ENCODE measurements at places on chromosomes 5 and 9.
A peak's percentile ranks its signal among the peaks of the same experiment; 100 is the strongest.

DNA sequence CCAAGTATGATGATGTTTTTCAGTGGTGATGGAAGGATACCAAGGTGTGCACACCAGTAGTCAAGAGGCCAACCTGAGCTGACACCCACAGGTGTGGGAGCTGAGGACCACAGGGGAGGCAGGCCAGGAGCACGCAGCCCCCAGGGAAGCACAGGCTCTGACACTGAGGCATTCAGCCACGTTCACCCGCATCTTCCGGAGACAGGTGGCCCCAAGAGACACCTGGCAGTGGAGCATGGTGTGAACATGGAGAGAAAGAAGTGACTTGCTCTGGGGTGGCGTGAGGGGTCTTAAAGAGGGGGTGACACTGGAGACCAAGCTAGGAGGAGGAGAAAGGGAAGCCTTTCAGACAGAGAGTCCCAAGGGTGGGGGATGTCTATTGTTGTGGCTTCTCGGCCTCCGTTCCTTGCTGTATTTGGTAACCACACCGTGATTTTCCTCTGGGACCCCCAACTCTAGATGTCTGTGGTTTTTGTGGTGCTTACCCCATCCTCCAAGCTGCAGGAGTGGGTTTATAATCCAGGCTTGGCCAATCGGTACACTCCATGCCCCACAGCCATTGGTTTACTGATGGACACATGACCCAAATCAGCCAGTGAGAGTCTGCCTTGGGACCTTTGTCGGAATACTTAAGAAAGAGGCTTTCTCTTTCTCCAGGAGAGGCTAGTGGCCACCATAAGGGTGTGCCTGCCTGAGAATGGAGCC is 84.6 kb downstream of the HRH2 start:
- DNase-seq = no peak

DNA sequence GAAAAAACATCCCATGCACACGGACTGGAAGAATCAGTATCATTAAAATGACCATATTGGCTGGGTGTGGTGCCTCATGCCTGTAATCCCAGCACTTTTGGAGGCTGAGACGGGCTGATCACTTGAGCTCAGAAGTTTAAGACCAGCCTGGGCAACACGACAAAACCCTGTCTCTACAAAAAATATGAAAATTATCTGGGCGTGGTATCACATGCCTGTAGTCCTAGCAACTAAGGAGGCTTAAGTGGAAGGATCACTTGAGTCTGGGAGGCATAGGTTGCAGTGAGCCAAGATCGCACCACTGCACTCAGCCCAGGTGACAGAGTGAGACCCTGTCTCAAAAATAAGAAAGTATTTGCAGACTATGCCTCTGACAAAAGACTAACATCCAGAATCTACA is 68.4 kb downstream of the TTC39B start:
- no peak for DNase-seq

- DNase-seq = no peak
These were observed 96.0 kb downstream of the SLIT3 start for GRCh38 chr5:169204788-169205400.

- DNase-seq = no peak
These were observed 13.1 kb upstream of the NCS1 start for GRCh38 chr9:130159057-130159456.

DNA sequence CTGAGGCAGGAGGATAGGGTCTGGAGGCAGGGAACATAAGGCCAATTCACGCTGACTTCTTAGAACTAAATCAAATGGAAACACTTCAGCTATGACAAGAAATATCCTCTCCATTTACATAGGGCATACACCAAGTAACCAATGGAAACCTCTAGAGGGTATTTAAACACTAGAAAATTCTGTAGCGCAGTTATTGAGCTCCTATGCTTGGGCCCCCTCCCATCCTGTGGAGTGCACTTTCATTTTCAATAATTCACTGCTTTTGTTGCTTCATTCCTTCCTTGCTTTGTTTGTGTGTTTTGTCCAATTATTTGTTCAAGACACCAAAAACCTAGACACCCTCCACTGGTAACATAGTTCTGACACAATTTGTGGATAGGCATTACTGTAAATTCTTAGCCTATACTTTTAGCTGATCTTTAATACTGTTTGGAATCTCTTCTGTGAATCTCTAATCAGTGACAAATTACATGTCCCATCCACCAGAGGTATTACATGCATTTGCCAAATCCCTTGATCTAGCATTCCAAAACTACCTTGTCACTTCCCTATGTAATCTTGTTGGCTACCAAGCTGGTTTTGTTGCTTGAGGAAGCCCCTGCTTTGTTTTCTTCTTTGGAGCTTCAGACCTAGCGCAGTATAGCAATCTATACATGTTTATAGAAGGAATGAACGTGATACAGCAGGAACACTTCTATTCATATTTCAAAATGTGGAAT is 61.6 kb downstream of the ST8SIA4 start:
- DNase-seq = no peak

- no peak for DNase-seq
These were observed 333.3 kb downstream of the ARRDC3 start for GRCh38 chr5:91049800-91050199.

DNA sequence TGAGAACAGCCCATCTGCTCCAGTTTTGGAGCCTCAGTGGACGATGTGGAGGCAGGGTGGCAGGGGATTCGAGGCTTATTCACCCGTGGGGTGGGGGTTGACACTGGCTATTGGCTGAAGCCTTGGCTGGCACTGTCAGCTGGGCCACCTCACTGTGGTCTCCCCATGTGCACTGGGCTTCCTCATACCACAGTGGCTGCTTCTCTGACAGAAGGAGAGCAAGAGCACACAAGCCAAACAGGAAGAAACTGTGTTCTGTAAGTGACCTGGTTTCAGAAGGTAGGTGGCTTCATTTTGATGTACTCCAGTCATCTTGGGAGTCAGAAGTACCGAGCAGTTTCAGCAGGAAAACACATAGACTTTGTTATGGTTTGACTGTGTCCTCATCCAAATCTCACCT is 24.7 kb upstream of the CTNND2 start:
- DNase-seq = no peak

GRCh38 chr5:13632676-13633075 is 311.8 kb downstream of the DNAH5 start:
- no peak for DNase-seq

GRCh38 chr9:134325813-134326723 is at the start of gene RXRA:
Gene RXRA, plus strand, starts transcription at chr9:134326455. Its CDS starts 177 bp downstream, at chr9:134326632.
- peak; percentile 70 for DNase-seq

DNA sequence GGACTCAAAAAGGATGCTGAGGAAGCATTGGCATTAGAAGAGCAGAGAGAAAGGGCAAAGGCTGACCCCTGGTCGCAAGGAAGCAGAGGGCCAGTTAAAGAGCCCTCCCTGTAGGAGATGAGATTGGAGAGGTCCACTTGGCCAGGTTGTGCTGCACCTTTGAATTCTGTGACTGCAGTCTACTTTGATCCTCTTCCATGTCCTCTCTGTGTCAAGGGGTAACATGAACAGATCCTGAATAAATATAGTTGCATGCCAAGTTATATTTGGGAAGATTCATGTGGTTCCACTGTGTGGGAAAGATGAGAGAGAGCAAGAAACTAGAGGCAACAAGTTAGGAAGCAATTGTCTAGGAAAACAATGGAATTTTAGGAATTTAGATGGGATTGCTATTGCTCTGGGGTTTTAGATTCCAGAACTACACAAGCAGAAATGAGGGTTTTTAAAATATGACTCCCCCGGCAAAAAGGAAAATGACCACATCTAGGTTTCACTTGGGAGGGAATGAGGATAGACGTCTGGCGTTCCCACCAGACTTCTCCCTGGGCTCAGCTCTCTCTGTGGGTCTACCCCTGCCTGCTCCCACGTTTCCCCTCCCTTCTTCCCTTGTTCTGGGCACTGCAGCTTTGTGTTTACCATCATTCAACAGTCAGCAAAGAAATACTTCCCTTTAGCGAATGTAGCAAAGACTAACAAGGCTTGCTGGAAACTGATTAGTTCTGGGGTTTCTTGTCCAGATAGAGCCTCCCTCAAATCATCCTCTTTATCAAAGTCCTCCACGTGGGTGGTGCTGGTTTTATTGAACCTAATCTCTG is 63.6 kb downstream of the SNX18 start:
- no peak for DNase-seq

- DNase-seq = no peak
These were observed 612 bp upstream of the ATG10 start for GRCh38 chr5:81971111-81971711.

DNA sequence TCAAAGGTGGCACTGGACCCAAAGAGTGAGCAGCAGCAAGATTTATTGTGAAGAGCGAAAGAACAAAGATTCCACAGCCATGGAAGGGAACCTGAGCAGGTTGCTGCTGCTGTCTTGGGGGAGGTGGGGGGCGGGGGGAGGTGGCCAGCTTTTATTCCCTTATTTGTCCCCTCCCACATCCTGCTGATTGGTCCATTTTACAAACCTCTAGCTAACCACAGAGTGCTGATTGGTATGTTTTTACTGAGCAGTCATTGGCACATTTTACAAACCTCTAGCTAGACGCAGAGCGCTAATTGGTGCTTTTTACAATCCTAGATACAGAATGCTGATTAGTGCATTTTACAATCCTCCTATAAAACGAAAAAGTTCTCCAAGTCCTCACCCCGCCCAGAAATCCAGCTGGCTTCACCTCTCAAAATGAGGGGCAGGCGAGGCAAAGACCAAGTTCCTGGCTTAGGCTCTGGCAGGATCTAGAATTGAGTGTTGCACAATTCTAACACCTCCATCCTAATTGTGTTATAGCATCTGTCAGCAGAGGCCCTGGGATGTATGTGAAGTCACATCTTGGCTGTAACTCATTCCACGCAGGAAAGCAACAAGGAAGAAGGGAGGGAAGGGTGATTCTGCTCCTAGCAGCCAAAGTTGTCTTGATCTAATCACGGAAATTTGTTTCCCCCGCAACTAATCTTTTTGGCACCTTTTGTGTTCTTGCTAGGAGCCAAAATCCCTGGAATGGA is 34.3 kb downstream of the ROR2 start:
- no peak for DNase-seq

- no peak for DNase-seq
These were observed 245.7 kb upstream of the IRX2 start for GRCh38 chr5:2997179-2997578.

- no peak for DNase-seq
These were observed 244.7 kb downstream of the SEMA5A start for GRCh38 chr5:9301200-9301599.

Measured in stimulated activated CD8-positive, alpha-beta memory T cell treated with anti-CD3 and anti-CD28 coated beads, Interleukin-12 subunit alpha, Interleukin-12 subunit beta, amount 100 ng/mL, for 4 hours (primary cell).